ENCODE measurements at places on chromosomes 12 and 14.

DNA sequence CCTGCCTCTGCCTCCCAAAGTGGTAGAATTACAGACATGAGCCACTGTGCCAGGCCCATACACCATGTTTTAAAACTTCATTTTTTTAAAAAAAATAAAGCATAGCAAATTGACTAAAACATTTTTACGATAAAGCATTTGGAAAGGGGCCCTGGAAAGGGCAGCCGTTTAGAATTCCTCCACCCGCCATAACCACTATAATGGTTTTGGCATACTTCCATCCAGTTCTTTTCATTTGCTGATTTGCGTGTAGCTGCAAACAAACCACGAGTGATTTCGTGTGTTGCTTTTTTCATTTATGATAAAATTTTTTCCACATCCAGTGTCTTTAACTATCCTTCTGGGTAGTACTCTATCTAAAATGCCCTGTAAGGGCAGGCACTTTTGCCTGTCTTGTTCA is 91.8 kb upstream of the RIN3 start:
- peak; percentile 39 for DNase-seq

DNA sequence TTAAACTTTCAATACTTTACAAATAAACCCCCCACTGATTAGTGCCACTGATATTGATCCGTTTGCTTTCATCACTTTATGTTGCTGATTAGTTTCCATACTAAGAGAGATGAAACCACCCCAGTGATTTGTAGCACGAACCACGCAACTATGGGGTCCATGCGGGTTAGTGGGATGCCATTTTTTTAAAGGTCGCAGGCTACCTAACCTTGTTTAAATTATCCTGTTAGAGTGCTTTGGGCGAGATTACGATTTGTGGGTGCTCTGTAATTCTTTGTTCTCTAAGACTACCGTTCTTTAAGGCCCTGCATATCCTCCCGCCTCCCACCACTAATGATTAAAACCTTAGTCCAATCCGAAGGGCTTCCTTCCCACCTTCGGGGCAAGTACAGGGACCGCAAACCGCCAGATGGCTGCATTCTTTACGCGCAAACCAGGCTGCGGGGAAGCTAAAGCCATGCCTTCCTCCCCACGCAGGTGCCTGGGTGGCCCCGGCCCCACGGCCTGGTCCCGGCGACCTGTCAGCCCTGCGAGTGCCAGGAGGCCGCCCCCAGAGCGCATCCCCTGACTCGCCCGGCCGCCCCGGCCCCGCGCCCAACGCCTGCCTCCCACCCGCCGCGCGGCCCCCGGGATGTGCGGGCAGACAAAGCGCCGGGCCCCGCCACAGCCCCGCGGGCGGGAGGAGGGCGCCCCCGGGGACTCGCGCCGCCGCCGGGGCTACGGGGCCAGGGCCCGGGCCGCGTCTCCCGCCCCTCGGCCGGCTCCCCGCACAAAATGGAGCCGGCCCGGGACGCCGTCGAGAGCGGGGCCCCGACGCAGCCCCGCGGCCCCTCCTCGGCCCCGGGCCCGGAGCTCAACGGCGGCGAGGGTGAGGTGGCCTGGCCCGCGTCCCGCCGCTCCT is 759 bp downstream of the NFYB start:
- peak; percentile 44 for DNase-seq

- DNase-seq = peak; percentile 55
Observed at GRCh38 chr12:50971946-50972345, 19.6 kb downstream of the HIGD1C start.

- DNase-seq = peak; percentile 85
Observed at GRCh38 chr12:59452259-59452658, 143.6 kb upstream of the SLC16A7 start.

GRCh38 chr12:92621833-92622232 is 81.0 kb upstream of the PLEKHG7 start:
- DNase-seq = no peak

DNA sequence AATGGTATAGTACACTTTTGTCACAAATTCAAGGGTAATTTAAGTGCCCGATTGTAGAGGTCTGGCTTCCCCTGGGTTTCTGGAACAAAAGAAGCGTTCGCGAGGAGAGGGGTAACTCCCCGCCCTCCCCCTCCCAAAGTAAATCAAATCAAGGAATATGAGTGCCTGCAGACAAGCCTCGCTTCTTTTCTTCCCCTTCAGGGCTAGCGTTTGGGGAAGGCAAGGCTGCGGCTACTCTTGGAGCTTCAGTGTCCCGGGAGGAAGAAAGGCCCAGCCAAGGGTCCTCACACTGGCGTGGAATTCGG is 456 bp upstream of the TMPO start:
- no peak for DNase-seq

DNA sequence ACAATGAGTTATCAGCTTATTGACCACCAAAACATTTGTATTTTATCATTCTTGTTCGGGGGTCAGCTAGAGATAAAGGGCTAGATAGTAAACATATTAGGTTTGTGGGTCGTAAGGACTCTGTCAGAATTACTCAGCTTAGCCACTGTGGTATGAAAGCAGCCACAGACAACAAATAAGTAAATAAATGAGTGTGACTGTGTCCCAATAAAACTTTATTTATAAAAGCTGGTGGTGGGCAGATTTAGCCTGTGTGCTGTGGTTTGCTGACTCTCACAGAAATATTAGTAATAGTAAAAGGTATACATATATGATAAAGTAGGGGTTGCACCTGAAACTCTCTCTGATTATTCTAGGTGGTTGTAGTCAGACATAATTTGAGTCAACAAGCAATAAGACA is 56.1 kb downstream of the TPH2 start:
- no peak for DNase-seq

GRCh38 chr12:17020765-17021164 is 414.8 kb upstream of the LMO3 start:
- no peak for DNase-seq

DNA sequence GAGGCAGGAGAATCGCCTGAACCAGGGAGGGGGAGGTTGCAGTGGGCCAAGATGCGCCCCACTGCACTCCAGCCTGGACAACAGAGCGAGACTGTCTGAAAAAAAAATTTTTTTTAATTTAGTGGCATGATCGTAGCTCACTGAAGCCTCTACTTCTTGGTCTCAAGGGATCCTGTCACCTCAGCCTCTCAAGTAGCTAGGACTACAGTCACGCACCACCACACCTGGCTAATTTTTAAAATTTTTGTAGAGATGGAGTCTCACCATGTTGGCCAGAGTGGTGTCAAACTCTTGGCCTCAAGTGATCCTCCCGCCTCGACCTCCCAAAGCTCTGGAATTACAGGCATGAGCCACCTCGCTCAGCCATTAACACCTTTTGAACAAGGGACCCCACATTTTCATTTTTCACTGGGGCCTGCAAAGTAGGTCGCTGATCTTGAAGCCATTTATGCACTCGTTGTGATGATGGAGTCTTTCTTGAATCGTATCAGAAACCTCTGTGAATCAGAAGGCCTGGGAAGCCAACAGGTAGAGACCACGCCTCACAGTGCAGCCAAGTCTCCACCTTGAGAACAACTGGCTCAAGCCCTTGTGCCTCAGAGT is 5.9 kb downstream of the HCAR1 start:
- DNase-seq = no peak

GRCh38 chr12:28355161-28355560 is 164.9 kb downstream of the CCDC91 start:
- no peak for DNase-seq
